ENCODE measurements at places on chromosomes 6 and 20. TPM values are rescaled to one million over a fixed set of nuclear protein-coding genes. Genes with fewer than 3 reads are reported as not detected.
A peak's percentile ranks its signal among the peaks of the same experiment; 100 is the strongest.

Gene NRN1
- polyA plus RNA-seq, result 6.9 TPM

Gene ZDHHC14
- 10.7 TPM for polyA plus RNA-seq

Gene GMPR
- polyA plus RNA-seq, result 6.6 TPM

DNA sequence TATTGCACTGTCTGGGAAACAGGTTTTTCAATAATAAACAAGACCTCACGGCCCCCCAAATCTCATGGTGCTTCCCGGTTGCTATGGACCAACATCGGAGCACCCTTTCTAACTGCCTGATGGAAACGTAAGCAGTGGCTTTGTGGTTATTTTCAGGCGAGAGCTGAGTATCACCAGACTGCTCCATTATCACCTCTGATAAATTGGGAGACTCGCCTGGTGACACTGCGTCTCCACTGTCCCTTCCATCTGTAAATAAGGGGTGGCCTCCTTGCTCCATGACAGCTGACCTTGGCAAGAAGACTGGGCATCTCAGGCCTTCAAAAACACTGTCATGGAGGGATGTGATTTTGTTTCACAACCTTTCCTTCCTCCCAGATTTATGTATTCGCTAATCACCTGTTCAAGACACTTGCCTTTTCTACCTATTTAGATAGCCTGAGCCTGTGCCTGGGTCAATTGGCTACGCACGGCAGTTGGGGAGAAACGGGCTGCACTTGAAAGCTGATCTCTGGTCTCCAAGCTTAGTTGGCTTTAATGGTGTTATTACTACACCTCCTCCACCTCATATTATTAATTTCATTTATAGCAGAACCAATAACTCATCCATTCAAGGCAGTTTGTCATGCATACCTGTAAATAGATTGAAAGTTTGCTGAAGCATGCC lies 17.7 kb upstream of the CDH4 start:
- H3K36me3 ChIP-seq, result no peaks in the 10 kb centered on the region
- no peak for DNase-seq
- H3K4me1 ChIP-seq, result no peaks in the 10 kb centered on the region
- no peak overlapping the region for H3K4me3 ChIP-seq

- H3K36me3 ChIP-seq, result no peaks in the 10 kb centered on the region
- H3K4me1 ChIP-seq, result no peaks in the 10 kb centered on the region
- H3K4me3 ChIP-seq, result no peak overlapping the region
- no peak for DNase-seq
Observed at GRCh38 chr6:169450097-169450496, 196.5 kb upstream of the THBS2 start.

DNA sequence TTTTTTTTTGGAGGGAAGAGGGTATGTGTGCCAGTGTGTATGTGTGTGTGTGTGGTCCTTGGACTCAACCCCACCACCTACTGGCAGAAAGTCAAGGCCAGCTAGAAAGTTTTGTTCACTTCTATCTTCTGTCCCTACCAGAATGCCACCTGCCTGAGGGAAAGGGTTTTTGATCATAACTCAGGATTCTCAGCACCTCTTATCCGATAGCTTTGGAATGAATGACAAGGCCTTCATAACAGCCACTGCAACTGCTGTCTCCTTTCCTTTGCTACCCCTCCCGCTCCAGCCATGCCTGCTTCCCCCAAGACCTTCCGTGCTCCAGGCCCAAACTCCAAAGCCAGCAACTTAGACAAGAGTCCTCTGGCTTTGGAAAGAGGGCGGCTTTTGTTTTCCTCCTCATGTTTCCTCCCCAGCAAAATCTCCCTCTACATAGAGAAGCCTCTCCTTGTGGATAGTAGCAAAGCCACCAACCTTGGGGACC lies 18.7 kb downstream of the BTN3A1 start:
- H3K36me3 ChIP-seq, result no peaks in the 10 kb centered on the region
- peaks cover 53% of the 10 kb centered on the region for H3K4me1 ChIP-seq
- no peaks in the 10 kb centered on the region for H3K27me3 ChIP-seq
- H3K4me3 ChIP-seq, result peak overlapping the region; percentile 58
- peak overlapping the region; percentile 78 for H3K27ac ChIP-seq
- DNase-seq, result no peak

- no peak for DNase-seq
- no peaks in the 10 kb centered on the region for H3K36me3 ChIP-seq
- no peaks in the 10 kb centered on the region for H3K4me1 ChIP-seq
- no peak overlapping the region for H3K4me3 ChIP-seq
- H3K27me3 ChIP-seq, result no peaks in the 10 kb centered on the region
- H3K27ac ChIP-seq, result no peak overlapping the region
Observed at GRCh38 chr6:26486358-26486757, 13.7 kb upstream of the BTN1A1 start.

- no peaks in the 10 kb centered on the region for H3K36me3 ChIP-seq
- H3K4me3 ChIP-seq, result no peak overlapping the region
- H3K27ac ChIP-seq, result no peak overlapping the region
- no peak for DNase-seq
- H3K27me3 ChIP-seq, result no peaks in the 10 kb centered on the region
- H3K4me1 ChIP-seq, result no peaks in the 10 kb centered on the region
Observed at GRCh38 chr20:14488212-14488611, 150.8 kb upstream of the FLRT3 start.

- H3K4me1 ChIP-seq, result no peaks in the 10 kb centered on the region
- no peak overlapping the region for H3K4me3 ChIP-seq
- peaks cover 19% of the 10 kb centered on the region for H3K36me3 ChIP-seq
Observed at GRCh38 chr6:161056451-161056850, 64.9 kb downstream of the MAP3K4 start.
